Heart left ventricle (tissue), 16 donors: ENCODE measurements at places on chromosomes 11 and 22.

DNA sequence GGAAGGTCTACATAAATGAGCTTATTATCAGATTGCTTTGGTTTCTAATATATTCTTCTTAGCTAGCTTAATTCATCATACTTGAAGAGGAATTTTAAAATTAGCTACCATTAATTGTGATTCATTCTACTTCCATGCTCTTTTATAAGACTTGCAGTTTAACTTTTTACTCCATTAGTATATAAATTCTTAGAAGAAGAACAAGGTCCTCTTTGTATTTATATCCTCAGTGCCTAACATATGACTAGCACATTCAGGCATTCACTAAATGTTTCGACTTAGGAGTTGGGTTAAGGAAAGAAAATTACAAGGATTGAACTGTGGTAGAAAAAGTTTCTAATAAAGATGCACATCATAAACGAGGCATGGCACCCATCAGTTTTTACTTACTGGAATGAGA lies 1135.5 kb downstream of the JRKL start:
- DNase-seq = no peak

GRCh38 chr11:114027391-114027790 lies 32.1 kb upstream of the ZBTB16 start:
- no peak for DNase-seq

- DNase-seq = no peak
Measured at GRCh38 chr11:107973641-107974040, 35.1 kb upstream of the CUL5 start.

DNA sequence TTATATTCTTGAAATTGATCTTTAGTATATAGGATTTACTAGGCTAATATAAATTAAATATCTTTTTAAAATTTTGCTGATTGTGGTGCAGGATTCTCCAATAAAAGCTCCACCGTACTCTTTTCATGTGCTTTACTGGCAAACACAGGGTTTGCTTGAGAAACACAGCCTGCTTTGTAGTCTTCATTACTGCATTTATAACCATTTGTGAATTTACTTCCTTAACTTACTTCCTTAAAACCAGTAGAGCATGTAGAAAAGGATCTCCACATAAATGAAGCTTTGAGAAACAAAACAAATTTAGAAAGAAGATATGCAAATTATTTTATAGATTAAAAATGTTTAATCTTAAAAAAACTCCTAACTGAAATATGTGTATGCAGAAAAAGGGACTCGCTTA lies 28.8 kb downstream of the SWAP70 start:
- no peak for DNase-seq

GRCh38 chr11:83078269-83078668 lies 6.6 kb upstream of the RAB30 start:
- no peak for DNase-seq

GRCh38 chr22:43993072-43993760 lies 30.9 kb upstream of the PARVB start:
- peak; percentile 56 for DNase-seq

DNA sequence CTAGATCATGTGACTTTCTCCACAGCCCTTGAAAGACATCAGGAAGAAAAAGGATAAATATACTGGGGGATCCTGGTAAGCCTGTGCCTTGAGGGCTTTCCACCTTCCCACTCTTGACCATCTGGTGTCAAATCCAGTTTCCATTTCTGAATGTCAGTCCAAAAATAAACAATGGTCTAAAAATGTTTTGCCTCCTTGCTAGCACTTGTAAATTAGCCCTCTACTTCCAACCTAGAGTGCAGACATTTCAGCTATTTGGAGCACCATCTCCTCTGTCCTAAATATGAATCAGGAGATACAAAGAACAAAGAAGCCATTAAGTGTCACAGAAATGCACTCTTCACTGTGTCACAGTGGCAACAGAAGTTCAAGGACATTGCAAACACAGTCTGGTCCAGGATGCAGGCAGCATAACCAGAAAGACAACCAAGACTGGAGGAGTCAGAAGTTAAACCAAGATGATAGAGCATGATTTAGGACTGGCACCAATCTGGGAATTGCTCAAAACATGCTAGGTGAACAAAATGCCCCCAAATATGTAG lies 88.1 kb downstream of the CCDC34 start:
- no peak for DNase-seq

DNA sequence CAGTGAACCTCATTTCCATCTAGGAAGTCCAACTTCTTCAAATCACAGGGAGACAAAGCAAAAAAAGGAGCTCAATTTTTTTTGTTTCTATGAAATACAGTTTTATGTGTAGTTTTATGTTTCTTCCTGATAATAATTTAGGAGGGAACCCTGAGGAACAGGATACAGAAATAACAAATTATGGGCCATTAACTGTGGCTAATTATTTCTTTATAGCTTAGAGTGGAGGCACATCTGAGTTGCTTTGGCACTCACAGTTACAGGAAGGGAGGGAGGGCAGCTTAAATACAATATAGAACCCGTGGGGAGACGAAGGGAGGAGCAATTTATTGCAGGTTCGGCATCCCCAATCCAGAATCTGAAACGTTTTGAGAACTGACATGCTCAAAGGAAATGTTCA lies 37.1 kb upstream of the HORMAD2 start:
- no peak for DNase-seq

GRCh38 chr11:6210274-6210955 lies 5.1 kb downstream of the C11orf42 start:
- DNase-seq = no peak

- no peak for DNase-seq
Measured at GRCh38 chr11:110038201-110038600, 55.0 kb upstream of the ZC3H12C start.

DNA sequence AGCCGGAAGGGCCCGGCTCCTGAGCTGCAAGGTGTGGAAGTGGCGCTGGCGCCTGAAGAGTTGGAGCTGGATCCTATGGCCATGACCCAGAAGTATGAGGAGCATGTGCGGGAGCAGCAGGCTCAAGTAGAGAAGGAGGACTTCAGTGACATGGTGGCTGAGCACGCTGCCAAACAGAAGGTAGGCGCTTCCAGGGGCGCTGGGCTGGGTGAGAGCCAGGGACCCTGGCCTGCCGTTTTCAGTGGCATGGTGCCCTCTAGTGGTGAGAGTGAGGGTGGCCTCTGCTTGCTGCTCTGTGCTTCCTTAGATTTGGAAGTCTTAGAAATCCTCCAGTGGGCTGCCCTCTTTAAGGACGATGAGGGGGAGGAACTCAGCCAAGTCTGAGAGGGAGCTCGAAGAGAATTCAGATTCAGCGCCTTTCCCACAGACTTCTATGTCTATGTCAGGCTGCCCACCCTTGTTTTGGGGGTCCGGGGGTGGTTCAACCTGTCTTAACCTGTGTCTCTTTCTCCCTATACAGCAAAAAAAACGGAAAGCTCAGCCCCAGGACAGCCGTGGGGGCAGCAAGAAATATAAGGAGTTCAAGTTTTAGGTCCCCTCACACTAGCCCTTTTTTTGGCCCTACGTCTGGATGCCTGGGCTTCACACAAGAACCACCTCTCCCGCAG lies 1.8 kb upstream of the PACS1 start:
- DNase-seq = peak; percentile 76

GRCh38 chr11:124297921-124298320 lies 15.8 kb downstream of the OR8D1 start:
- no peak for DNase-seq

- no peak for DNase-seq
Measured at GRCh38 chr22:20279662-20280134, 11.6 kb upstream of the RTN4R start.

GRCh38 chr11:133808393-133809140 lies 36.7 kb downstream of the SPATA19 start:
- no peak for DNase-seq

DNA sequence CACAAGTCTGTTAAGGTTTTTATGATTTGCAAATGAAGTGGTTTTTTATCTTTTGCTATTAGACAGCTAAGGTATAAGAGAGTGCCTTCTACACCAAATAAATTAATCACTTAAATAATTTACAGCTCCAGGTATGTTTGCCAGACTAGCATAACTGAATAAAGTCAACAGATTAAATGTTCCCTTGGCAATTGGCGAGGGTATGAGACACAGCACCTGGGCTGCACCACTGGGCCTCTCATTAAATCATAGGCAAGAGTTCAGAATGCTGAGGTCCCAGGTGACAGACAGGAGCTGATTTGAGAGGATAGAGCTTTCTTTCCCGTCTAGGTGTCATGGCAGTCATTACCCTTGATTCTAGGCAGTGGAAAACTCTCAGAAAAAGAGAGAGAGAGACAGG lies 62.6 kb upstream of the WT1 start:
- no peak for DNase-seq

GRCh38 chr11:45173064-45173463 lies 26.6 kb downstream of the PRDM11 start:
- no peak for DNase-seq

GRCh38 chr11:133052537-133052936 lies 479.8 kb downstream of the OPCML start:
- no peak for DNase-seq

DNA sequence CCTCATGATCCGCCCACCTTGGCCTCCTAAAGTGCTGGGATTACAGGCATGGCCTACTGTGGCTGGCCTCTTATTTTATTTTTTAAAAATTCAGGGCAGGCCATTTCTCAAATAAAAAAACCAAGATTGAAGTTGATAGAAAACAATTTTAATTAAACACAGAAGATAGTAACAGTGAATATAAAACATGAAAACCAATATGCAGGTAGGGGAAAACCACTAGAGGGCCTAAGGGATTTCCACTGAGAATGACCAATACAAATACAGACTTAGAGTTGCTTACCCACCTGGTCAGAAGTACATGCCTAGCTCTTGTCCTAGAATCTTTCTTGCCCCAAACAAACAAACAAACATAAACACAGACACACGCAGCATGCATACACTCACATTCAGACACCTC lies 1.7 kb upstream of the RTCB start:
- DNase-seq = no peak

- DNase-seq = peak; percentile 22
Measured at GRCh38 chr11:64791781-64792291, 11.2 kb downstream of the MAP4K2 start.

GRCh38 chr11:45157247-45158209 lies 11.1 kb downstream of the PRDM11 start:
- no peak for DNase-seq

- DNase-seq = no peak
Measured at GRCh38 chr22:47846206-47846605, 1083.8 kb downstream of the TBC1D22A start.

GRCh38 chr11:26158251-26158650 lies 173.7 kb upstream of the ANO3 start:
- no peak for DNase-seq

- DNase-seq = no peak
Measured at GRCh38 chr11:96132437-96132836, 208.5 kb upstream of the MTMR2 start.

DNA sequence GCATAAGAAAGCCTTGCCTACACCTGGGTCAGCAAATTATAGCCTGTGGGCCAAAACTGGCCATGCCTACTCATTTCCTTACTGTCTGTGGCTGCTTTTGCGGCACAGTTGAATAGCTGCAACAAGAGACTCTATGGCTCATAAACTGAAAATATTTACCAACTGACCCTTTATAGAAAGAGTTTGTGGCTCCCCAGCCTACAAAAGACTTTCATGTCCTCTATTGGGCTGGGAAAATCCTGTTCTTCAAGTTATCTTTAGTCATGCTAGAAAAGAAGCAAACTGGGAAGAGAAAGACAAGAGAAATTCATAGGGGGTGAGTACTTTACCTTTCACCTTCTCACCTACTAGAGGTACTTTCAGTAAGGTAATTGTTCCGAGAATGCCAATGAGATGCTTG lies 175.1 kb downstream of the SWAP70 start:
- no peak for DNase-seq

GRCh38 chr11:67031791-67032561 lies 9.0 kb downstream of the SYT12 start:
- DNase-seq = no peak

DNA sequence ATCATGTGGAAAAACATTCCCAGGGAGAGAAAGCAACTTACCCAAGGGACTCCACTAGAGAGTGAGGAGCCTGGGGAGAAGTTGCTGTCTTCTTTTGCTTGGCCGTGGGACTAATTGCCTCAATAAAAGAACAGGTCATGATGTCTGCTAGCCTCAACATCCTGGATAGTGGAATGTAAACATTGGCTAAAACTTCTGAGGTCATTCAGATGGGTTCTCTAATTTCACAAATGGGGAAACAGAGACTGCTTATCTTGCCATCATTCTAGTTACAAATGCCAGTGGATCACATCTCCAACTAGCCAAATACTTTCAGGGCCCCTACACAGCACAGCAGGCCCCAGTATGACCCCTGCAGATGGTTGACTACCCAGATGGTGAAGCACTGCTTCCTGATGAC lies 28.4 kb upstream of the PAMR1 start:
- no peak for DNase-seq

DNA sequence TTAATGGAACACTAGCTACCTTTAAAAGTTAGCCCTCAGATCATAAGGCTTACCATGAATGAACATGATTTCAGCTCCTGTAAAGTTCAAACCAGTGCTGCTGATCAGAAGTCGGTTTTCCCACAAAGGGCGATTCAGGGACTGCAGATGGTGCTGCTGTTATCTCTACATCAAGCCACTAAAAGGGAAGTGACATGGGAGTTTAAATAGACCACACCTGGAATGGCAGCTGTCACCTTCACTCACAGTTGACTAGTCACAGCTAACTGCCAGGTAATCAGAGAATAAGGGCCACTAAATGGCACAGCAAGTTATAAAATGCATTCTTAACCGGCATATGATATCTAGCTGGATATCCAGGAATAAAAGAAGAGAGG lies 581.1 kb upstream of the ARHGAP42 start:
- no peak for DNase-seq

DNA sequence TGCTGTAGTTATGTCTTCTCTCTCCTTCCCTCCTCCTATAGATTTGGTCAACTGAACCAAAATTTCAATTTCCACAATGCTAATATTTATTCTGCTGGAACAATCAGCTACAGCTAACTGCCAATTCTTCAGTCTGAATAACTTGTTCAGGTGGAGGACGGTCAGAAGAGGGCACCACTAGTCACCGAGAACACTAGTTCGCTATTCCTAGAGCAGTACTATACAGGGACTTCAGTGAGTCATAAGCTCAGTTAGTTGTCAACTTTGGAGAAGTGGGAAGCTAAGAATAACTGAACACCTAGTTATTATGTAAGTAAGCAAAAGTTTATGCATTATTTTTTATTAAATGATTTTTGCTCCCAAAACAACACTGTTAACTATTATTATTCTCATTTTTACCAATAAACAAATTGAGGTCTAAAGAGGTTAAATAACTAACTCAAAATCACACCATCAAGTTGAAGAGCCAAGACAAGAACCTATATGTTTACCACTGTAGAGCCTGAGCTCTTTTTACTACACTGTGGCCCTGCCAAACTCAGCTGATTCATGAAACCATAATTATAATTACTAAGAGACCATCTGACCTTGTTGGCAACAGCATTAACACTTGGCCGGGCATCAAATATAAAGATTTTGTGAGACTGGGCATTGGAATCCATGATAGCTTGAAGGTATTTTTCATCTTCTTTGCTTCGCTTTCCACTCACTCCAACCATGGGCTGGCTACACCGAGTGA lies 59.0 kb downstream of the CEP57 start:
- peak; percentile 41 for DNase-seq

GRCh38 chr11:63012430-63012829 lies 3.2 kb downstream of the SLC22A8 start:
- DNase-seq = no peak
